Fibroblast of skin of scalp (primary cell): ENCODE measurements at places on chromosomes 7 and 10.
A peak's percentile ranks its signal among the peaks of the same experiment; 100 is the strongest.

DNA sequence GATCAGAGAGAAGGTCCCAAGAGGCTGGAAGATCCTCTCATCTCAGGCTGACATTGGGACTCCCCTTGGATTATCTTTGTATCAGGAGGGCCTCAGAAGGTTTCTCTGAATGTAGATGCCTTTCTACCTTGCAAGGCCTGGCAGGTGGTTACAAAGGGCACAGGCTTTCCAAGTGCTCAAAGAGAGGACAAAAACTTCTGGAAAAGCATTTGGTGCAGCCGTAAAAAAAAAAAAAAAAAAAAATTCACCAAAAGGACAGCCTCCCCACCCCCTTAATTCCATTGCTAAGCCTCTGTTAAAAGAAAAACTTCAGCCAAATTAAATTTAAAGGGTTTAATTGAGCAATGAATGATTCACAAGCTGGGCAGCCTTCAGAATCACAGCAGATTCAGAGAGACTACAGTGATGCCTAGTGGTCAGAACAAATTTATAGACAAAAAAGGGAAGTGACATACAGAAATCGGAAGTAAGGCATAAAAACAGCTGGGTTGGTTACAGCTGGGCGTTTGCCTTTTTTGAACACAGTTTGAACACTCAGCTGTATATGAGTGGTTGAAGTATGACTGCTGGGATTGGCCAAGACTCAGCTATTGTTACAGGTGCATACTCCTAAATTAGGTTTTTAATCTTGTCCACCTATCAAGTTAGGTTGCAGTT is 42.5 kb upstream of the LRGUK start:
- no peak for DNase-seq

DNA sequence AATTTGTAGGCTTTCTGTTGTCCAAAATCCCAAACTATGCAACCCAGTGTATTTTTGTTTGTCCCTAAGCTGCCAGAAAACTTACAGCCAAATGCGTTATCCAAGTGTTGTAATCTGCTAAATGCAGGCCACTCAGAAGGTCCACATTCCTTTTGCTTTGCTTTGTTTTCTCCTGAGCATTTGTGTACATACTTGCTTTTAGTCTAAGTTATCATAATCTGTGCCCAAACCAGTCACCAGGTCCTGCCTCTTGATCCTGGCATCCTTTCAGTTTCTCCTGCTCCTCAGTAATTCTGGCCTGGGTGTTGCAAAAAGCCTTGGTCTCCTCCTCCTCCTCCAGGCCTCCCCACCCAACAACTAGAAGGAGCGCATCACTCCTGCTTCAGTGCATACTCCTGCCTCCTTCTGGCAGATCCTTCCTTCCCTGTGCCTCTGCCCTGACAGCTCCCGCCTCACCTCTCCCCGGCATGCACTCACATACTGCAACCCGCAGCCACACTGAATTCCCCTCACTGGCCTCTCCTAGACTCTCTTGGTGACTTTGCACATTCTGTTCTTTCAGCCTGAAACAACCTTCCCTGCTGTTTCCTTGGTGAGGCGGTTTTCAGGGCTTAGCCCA is 2.3 kb downstream of the DENND2A start:
- peak; percentile 62 for DNase-seq

DNA sequence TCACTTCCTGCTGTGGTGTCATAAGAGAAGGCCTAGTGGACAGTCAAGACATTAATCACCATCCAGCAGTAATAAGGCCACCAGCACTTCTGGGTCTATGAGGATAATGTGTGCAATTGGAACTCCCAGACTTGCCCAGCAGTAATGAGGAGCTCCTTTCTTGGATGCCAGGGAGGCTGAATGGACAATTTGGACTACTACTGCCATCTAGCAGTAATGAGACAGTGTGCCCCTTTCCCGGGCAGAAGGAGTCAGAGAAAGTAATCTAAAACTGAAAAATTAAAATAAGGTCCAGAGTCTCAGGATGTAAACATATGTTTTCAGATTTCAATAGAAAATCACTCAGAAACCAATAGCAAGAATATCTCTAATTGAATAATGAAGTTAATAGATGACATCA is 400.4 kb downstream of the CDC14C start:
- no peak for DNase-seq

DNA sequence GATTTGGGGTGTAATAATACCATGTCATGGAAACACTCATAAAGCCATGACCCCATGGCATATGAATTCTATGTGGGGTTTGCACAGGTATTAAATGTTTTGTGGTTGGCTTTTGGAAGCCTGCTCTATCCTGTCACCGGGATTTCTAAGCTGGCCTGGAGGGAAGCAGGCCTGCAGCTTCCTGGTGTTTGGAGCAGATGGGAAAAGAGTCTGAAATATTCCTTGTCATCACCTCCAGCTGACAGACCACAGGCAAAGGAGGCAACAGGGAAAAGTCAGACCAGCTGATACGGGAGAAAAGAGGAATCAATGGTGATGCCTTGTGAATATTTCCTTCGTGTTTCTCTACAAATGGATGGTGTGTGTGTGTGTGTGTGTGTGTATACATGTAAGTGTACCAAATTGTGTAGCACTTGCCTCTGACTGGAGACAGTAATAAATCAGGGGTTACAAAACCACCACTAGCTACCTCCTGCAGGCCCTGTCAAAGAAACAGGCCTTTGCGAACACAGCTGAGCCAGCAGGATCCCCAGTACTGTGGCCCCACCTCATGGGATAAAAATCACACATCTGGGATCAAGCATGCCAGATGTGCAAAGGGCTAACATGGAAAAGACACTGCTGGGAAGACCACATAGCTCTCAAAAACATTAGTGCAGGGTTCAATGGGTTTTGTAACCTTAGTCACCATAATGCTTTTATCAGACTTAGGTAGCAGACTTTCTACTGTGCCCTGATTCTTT is 120.8 kb upstream of the HPS1 start:
- no peak for DNase-seq

DNA sequence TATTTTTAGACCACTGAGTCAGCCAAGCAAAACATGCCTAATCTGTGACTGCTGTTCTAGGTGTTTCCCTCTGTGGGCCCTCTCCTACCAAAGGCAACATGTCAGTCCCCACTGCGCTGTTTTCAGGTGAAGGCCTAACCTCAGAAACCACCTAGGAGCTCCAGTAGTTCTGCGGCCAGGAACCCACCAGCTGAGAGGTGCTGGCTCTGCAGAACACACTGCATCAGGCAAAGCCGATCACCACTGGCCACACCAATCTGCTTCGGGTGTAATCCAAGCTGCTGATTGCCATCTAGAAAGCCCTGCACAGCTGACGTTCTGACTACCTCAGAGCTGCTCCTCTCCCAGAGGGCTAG is 14.9 kb downstream of the CAMK2G start:
- no peak for DNase-seq

- no peak for DNase-seq
Measured at GRCh38 chr7:96135241-96135640, 186.7 kb downstream of the SLC25A13 start.

GRCh38 chr7:156840134-156840533 is 52.8 kb downstream of the LMBR1 start:
- DNase-seq = no peak

- peak; percentile 72 for DNase-seq
Measured at GRCh38 chr7:116212869-116213268, 2.5 kb downstream of the TES start.

- DNase-seq = no peak
Measured at GRCh38 chr10:31018962-31019361, 12.7 kb downstream of the ZNF438 start.

DNA sequence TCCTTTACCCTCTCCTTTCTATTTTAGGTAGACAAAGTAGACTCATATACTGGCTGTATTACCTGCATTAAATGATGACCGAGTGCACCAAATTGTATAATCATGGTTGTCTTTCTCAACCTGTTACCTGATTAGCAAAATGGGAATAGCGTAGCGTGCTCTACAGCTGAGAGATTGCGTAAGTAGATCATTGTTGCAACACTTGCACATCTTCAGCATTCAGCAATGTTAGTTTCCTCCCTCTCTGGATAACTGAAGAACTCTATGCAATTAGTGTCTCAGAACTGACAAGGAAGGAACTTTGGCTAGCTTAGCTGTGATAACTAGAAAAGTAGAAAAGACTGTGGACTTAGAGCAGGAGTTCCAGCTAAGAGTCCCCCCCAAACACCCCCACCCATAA is 787.4 kb downstream of the PHTF2 start:
- DNase-seq = no peak

GRCh38 chr10:52020702-52021101 is 293.4 kb upstream of the DKK1 start:
- DNase-seq = no peak

DNA sequence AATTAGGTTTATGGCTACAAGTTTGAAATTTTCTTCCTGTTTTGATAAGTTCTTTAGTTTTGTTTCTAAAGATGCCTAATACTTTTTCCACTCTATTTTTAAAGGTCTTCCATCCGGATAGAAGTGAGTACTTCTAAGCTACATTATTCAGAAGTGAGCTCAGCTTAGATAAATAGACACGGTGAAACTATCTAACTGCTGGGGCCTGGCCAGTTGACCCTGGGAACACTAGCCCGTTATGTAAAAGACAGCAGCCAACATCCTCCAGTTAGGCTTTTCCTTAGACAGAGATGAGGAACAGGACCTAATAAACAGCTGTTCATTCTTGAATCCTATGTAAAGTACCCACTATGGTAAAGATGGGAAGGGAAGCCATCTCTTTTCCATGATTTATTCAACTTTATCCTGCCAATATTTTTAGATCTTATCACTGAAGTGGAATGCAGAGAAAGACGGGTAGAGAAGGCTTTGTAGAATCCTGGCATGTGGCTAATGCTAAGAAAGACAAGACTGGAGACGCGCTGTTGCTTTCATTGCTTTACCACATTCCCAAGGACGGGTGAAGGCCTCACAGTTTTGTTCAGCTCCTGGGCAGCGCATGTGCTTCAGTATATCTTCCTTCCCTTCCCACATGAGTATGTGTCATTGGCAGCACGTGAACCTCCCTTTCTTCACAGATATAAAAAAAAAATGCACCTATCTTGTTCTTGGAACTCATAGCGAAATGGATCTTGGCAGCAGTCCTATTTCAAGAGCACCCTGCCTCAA is 340.0 kb upstream of the MEOX2 start:
- DNase-seq = no peak

- DNase-seq = no peak
Measured at GRCh38 chr7:106306256-106306655, 21.5 kb upstream of the NAMPT start.

GRCh38 chr10:59310324-59310914 is 51.9 kb downstream of the FAM13C start:
- DNase-seq = no peak

- DNase-seq = peak; percentile 29
Measured at GRCh38 chr10:71623098-71623985, 96.2 kb downstream of the C10orf105 start.

GRCh38 chr7:28686418-28686800 is 271.7 kb downstream of the TRIL start:
- peak; percentile 77 for DNase-seq

- DNase-seq = peak; percentile 82
Measured at GRCh38 chr10:88754287-88754686, 5.5 kb upstream of the LIPN start.

GRCh38 chr10:49285232-49285631 is 13.7 kb upstream of the C10orf71 start:
- DNase-seq = no peak
